ENCODE measurements at places on chromosomes 4 and X. TPM values are rescaled to one million over a fixed set of nuclear protein-coding genes. Genes with fewer than 3 reads are reported as not detected.
A peak's percentile ranks its signal among the peaks of the same experiment; 100 is the strongest.

GRCh38 chr4:66571145-66571695 lies 900.9 kb upstream of the EPHA5 start:
- H3K27ac ChIP-seq, result peak overlapping the region; percentile 58
- no peak for DNase-seq
- peaks cover 7% of the 10 kb centered on the region for H3K36me3 ChIP-seq
- no peaks in the 10 kb centered on the region for H3K27me3 ChIP-seq
- no peak overlapping the region for H3K4me3 ChIP-seq

DNA sequence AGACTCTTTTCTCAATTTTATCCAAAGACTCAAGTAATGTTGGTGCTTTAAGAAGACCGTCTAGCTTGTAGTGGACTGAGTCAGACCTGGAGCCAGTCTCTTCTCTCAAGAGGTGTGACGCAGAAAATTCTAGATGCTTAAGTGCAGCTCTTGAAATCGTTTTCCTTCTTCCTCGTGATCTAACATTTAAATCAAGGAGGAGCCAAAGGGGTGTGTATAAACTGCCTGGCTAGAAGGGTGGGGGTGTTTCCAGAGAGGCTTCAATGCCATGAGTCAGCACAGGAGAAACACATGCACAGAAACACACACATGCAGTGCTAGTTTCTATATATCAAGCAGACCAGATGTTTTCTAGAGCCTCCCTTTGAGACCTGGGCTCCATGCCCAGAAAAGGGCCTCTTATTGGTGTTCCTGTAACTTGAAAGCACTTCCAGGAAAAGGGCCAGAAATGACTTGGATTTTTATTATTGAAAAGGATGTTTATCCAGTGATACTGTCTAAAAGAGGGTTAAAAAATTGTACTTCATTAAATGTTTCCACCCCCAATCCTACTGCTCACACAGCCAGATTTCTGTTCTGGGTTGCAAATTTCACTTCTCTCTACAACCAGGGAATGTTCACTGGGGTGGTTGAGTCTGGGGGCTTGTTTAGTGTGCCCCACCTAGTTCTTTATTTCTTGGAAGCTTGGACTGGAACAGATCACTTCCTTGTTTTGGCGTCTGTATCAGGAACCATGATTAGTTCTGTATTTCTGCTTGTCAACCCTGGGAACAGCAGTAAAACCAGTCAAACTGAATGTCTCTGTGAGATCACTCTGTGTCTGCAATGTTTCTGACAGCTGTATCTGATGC lies at the start of gene CLIC2:
TSS of gene CLIC2 (minus strand) at position 129 of the 851 bp plus-strand sequence. CDS start 187 bp downstream, outside the sequence.
- no peak within 1 kb of the TSS for H3K4me3 ChIP-seq
- H3K27ac ChIP-seq, result no peak within 1 kb of the TSS
- no peaks in the 10 kb centered on the region for H3K36me3 ChIP-seq
- H3K4me1 ChIP-seq, result no peaks in the 10 kb centered on the region
- peaks cover 2% of the 10 kb centered on the region for H3K27me3 ChIP-seq

- H3K27ac ChIP-seq, result no peak overlapping the region
- no peaks in the 10 kb centered on the region for H3K36me3 ChIP-seq
- H3K4me1 ChIP-seq, result no peaks in the 10 kb centered on the region
Observed at GRCh38 chr4:96035727-96036126, 195.8 kb downstream of the PDHA2 start.

GRCh38 chr4:6962211-6963041 lies 52.8 kb downstream of the TBC1D14 start:
- no peak overlapping the region for H3K27ac ChIP-seq
- DNase-seq, result peak; percentile 81
- no peak overlapping the region for H3K4me3 ChIP-seq
- H3K4me1 ChIP-seq, result peaks cover 4% of the 10 kb centered on the region
- H3K36me3 ChIP-seq, result no peaks in the 10 kb centered on the region

GRCh38 chr4:125735102-125735501 lies 420.3 kb downstream of the FAT4 start:
- no peaks in the 10 kb centered on the region for H3K27me3 ChIP-seq
- peaks cover 64% of the 10 kb centered on the region for H3K4me1 ChIP-seq
- no peak for DNase-seq

DNA sequence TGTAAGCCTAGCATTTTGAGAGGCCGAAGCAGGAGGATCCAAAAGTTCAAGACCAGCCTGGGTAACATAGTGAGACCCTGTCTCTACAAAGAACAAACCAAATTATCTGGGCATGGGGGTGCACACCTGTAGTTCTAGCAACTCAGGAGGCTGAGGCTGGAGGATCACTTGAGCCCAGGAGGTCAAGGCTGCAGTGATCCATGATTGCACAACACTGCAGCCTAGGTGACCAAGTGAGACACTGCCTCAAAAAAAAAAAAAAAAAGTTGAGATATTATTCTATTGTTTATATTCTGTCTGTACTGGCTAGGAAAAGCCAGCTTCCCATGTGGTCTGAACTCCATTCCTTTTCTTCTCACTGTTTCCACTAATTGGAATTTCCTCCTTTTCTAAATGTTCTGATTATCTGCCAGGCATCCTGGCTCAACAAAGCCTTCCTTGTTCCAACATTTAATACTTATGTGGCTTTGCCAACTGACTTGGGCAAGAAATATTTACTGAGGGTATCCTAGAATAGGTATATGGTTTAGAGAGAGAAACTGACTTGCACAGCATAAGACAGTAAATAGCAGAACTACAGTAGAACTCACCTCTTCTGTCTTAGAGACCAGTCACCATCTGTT lies 175.2 kb upstream of the ADAMTS3 start:
- no peak overlapping the region for H3K27ac ChIP-seq
- H3K36me3 ChIP-seq, result no peaks in the 10 kb centered on the region
- DNase-seq, result no peak
- H3K27me3 ChIP-seq, result peaks cover 2% of the 10 kb centered on the region

DNA sequence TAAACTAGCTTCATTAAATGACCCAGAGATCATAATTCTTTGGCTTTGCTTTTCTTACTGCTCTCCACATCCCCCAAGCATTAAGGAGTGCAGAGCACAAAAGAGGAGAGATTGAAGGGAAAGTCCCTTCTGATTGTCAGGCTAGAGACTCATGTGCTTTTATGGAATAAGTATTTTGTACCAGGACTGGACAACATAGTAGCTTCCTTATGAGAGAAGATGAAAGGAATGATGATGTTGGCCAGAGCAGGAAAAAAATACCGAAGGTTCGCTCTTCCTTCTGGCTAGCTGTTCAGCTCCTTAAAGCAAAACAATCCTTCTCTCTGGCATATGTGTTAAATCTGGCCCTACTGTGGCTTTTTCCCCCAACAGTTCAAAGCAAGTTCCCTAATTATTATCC lies 53.1 kb downstream of the HOPX start:
- no peak for DNase-seq
- no peaks in the 10 kb centered on the region for H3K36me3 ChIP-seq
- H3K4me1 ChIP-seq, result peaks cover 8% of the 10 kb centered on the region
- peaks cover 3% of the 10 kb centered on the region for H3K27me3 ChIP-seq
- H3K4me3 ChIP-seq, result no peak overlapping the region

GRCh38 chrX:55026143-55026542 lies 4.6 kb downstream of the ALAS2 start:
- no peak overlapping the region for H3K4me3 ChIP-seq
- no peaks in the 10 kb centered on the region for H3K4me1 ChIP-seq
- H3K27ac ChIP-seq, result no peak overlapping the region
- DNase-seq, result no peak

GRCh38 chr4:74016068-74016467 lies 17.6 kb upstream of the CXCL5 start:
- no peak for DNase-seq
- H3K27me3 ChIP-seq, result peaks cover 61% of the 10 kb centered on the region
- no peaks in the 10 kb centered on the region for H3K36me3 ChIP-seq
- no peak overlapping the region for H3K27ac ChIP-seq
- no peak overlapping the region for H3K4me3 ChIP-seq
- H3K4me1 ChIP-seq, result no peaks in the 10 kb centered on the region

- H3K27me3 ChIP-seq, result no peaks in the 10 kb centered on the region
- no peak overlapping the region for H3K27ac ChIP-seq
- H3K36me3 ChIP-seq, result no peaks in the 10 kb centered on the region
- no peak for DNase-seq
- H3K4me3 ChIP-seq, result no peak overlapping the region
- H3K4me1 ChIP-seq, result peaks cover 8% of the 10 kb centered on the region
Observed at GRCh38 chrX:119755981-119756533, 2.3 kb upstream of the SOWAHD start.

DNA sequence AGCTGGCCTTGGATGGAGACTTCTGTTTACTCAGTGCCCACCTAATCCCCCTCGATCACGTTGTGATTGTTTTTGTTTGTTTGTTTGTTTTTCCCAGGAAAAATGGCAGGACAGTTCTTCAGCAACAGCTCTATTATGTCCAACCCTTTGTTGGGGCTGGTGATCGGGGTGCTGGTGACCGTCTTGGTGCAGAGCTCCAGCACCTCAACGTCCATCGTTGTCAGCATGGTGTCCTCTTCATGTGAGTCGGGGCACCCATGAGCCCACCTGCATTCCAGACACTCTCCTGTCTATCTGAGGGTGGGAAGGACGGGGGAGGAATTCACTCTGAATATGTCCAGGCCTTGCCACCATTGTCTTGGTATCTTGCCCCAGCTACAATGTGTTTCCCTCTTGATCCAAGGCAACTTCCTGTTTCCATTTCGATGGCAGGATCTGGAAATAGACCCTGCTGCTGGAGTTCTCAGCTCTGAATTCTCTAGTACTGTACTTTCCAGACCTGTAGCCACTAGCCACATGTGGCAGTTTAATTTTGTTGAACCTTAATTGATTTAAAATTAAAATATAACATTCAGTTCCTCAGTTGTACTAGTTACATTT lies 10.5 kb downstream of the SLC34A2 start:
- peaks cover 21% of the 10 kb centered on the region for H3K27me3 ChIP-seq
- no peaks in the 10 kb centered on the region for H3K4me1 ChIP-seq
- no peak overlapping the region for H3K4me3 ChIP-seq

- H3K4me1 ChIP-seq, result no peaks in the 10 kb centered on the region
- no peaks in the 10 kb centered on the region for H3K36me3 ChIP-seq
- no peaks in the 10 kb centered on the region for H3K27me3 ChIP-seq
Observed at GRCh38 chrX:23202326-23202725, 132.3 kb upstream of the PTCHD1 start.

- H3K36me3 ChIP-seq, result peaks cover 2% of the 10 kb centered on the region
- no peak for DNase-seq
- peaks cover 22% of the 10 kb centered on the region for H3K4me1 ChIP-seq
Observed at GRCh38 chr4:98919996-98920395, 8.9 kb downstream of the EIF4E start.

GRCh38 chr4:172982151-172982590 lies 186.4 kb upstream of the GALNT7 start:
- H3K4me3 ChIP-seq, result no peak overlapping the region
- peaks cover 10% of the 10 kb centered on the region for H3K4me1 ChIP-seq
- H3K27me3 ChIP-seq, result peaks cover 7% of the 10 kb centered on the region
- H3K27ac ChIP-seq, result peak overlapping the region; percentile 78

DNA sequence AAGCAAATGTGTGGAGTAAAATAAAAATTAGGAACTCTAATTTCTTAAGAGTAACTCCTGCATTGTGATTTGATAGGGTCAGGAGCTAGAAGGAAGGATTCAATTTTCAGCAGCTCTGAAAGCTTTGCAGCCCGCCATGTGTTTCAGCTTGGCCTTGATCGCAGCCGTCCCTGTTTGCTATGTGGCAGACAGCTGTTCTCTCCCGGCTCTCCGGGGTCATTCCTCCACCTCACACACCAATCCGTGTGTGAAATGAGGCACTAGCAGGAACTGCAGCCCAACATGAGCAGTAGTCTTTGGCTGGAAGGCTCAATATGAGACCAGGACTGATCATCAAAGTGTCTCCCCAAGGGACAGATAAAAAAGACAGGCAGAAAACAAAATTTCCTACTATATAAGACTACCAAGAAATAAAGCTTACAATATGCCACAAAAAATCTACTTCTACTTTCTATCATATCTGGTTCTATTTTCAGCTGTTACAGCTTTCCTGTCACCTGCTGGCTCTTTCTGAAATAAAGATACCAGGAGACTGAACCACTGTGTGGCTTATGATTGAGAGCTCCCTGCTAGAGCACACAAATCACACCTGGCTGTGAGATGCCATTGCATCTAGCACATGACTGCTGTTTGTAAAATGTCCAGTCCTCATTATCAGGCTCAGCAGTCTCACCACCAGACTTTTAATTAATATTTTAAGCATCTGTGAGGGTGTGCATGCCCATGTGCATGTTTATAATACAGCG lies 44.1 kb upstream of the SEC24B start:
- no peak for DNase-seq
- H3K4me1 ChIP-seq, result peaks cover 5% of the 10 kb centered on the region
- H3K27me3 ChIP-seq, result no peaks in the 10 kb centered on the region
- no peaks in the 10 kb centered on the region for H3K36me3 ChIP-seq
- H3K27ac ChIP-seq, result no peak overlapping the region
- H3K4me3 ChIP-seq, result no peak overlapping the region

GRCh38 chrX:72399816-72400215 lies 94.1 kb upstream of the CITED1 start:
- H3K27ac ChIP-seq, result no peak overlapping the region
- no peaks in the 10 kb centered on the region for H3K36me3 ChIP-seq
- DNase-seq, result no peak
- H3K4me1 ChIP-seq, result peaks cover 6% of the 10 kb centered on the region
- no peaks in the 10 kb centered on the region for H3K27me3 ChIP-seq

DNA sequence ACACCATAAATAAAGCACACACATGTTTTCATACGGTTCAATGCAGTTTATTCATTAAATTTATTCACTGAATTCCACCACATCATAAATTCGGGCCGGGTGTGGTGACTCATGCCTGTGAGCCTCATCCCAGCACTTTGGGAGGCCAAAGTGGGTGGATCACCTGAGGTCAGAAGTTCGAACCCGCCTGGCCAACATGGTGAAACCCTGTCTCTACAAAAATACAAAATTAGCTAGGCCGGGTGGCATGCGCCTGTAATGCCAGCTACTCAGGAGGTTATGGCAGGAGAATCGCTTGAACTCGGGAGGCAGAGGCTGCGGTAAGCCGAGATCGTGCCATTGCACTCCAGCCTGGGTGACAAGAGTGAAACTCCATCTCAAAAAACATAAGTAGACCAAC lies 131.6 kb downstream of the PDS5A start:
- peaks cover 30% of the 10 kb centered on the region for H3K36me3 ChIP-seq
- H3K4me1 ChIP-seq, result peaks cover 6% of the 10 kb centered on the region
- H3K27ac ChIP-seq, result no peak overlapping the region

The SPANXC gene
- not detected for total RNA-seq

The HNRNPD gene
- total RNA-seq, result 189 TPM

The ERCC6L gene
- 1.1 TPM for total RNA-seq

The RTL3 gene
- not detected for total RNA-seq

The MXRA5 gene
- 188 TPM for total RNA-seq

The FLNA gene
- total RNA-seq, result 2,024 TPM

The MAGEC1 gene
- total RNA-seq, result not detected

The FAM156B gene
- 24.6 TPM for total RNA-seq

The TENT5D gene
- not detected for total RNA-seq

The ADGRG2 gene
- 0.10 TPM for total RNA-seq
